ENCODE measurements at places on chromosomes 13 and 19.

GRCh38 chr19:17323300-17323963 lies 11.2 kb downstream of the ANO8 start:
- no peak for DNase-seq

DNA sequence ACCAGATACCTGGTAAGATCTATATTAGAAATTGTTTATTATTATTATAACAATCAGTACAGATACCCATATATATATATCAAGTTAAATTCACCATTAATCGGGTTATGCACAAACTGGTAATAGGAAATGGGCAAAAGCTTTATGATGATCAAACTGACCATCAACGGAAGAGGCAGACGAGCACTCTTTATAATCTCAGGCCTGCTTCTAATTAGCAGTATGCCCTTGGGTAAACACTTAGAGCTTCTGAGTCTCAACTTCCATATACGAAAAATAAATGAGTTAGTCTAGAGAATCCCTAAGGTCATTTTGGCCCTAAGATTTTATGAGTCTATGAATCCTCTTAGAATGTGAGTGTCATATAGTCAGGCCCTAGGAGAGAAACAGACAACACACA lies 710.9 kb downstream of the PCDH9 start:
- DNase-seq = no peak

GRCh38 chr13:93881411-93881810 lies 598.1 kb downstream of the DCT start:
- no peak for DNase-seq

DNA sequence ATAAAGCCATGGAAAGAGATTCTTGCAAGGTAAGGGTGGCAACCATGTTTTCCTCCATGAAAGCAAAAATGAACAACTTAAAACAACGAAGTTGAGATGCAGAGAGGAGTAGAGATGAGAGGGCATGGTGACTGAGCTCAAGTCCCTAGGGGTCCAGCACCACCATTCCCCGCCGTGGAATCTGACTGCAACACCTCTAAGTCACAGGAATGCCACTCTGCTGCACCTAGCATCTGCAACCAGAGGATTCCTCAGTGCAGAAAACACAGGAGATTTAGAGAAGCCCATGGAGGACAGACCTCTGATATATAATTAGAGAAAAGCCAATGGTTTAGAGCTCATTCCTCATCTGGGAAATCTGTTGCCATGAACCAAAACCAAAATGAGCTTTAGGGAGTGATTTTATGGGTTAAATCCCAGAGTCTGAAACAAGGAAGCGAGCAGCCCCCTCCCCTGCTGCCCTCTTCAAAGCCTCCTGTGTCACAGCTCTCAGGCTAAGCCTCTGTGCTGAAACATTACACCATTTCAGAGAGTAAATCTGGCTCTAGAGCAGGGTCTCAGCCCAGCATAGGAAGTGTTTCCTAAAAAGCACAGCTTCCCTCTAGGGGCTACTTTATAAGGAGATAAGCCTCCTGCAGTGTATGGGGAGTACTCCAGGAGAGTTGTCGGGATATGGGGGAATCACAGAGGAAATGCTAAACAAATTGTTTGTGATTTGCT lies 1043.6 kb downstream of the UQCRFS1 start:
- no peak for DNase-seq

DNA sequence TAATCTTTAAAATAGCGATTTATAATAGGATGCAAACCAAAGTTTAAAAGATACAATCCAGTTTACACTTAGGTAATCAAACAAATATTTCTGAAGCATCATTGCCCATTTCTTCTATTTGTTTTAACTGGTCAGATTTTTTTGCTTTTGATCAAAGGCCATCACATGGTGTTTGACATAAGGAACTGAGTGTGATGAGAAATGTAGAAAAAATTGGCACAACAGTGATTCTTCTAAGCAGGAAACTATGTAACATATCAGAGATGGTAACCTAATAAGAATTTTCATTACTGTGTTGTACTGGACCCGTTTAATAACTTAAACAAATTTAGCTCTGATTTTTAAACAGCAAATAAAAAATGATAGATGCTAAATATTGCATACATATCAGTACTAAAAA lies 644.7 kb upstream of the KLF12 start:
- DNase-seq = no peak

DNA sequence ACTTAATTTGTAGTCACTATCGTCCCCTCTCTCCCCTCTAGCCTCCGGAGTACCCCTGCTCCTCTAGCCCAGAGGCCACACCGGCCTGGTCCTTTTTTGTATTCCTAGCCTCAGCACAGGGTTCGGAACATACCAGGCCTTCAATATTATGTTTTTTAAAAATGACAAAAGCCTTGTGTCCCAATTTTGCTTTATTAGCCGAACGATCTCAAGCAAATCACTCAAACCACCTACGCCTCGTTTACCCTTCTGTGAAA lies 463 bp upstream of the POMP start:
- no peak for DNase-seq

GRCh38 chr19:29837448-29837981 lies 25.7 kb downstream of the CCNE1 start:
- DNase-seq = no peak

DNA sequence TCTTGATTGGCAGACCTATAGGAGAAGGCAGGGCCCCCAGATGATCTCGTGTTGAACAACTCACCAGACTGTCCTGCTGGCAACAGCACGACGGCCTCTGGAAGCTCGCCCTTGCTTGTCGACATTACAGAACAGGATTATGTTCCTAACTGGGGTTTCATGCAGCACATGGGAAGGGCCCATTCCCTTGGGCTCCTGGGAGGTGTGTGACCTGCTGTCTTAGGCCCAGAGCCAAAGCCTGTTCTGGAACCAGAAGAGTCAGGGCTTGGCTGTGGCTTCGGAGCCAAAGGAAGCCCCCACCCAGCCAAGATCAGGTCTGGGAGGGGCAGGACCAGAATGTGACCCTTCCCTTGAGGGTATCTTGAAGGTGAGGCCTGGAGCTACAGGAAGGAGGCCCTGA lies 36.9 kb downstream of the RGCC start:
- DNase-seq = no peak

GRCh38 chr13:99657848-99658260 lies 156.6 kb downstream of the TM9SF2 start:
- DNase-seq = no peak
